ENCODE measurements at places on chromosomes 5 and 9. TPM values are rescaled to one million over a fixed set of nuclear protein-coding genes. Genes with fewer than 3 reads are reported as not detected.

The TRPM3 gene
- 14.9 TPM for total RNA-seq

The PLPPR1 gene
- total RNA-seq, result not detected

The PCDHGA11 gene
- 19.8 TPM for total RNA-seq

The PCDHA3 gene
- 0.32 TPM for total RNA-seq

The ANGPTL2 gene
- 93.9 TPM for total RNA-seq

The CCDC180 gene
- 3.6 TPM for total RNA-seq

The GABBR2 gene
- total RNA-seq, result 0.81 TPM

All from hair follicle dermal papilla cell (primary cell).